ENCODE measurements at places on chromosomes 13 and 19.

- H3K4me3 ChIP-seq, result no peak overlapping the region
- no peaks in the 10 kb centered on the region for H3K36me3 ChIP-seq
- no peak for DNase-seq
- H3K4me1 ChIP-seq, result no peaks in the 10 kb centered on the region
Measured at GRCh38 chr13:62702502-62702901, 1286.9 kb upstream of the PCDH20 start.

DNA sequence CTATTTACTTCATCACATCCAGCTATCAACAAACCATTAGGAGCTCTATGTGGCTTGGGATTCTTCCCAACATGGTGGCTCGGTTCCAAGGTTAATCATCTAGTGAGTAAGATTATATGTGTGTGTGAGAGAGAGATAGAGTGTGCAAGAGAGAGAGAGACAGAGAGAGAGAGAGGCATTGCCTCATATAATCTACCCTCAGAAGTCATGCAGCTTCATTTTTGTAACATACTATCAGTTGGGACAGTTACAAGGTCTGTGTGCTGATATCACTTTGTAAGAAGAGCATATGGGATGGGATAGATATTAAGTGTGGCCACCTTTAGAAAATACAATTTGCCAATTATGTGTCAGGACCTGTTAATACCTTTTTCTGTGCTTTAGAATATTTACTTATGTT lies 104.1 kb downstream of the NDFIP2 start:
- no peaks in the 10 kb centered on the region for H3K27me3 ChIP-seq
- no peak for DNase-seq

GRCh38 chr19:53158119-53158656 lies 665 bp downstream of the ZNF347 start:
- peak; percentile 80 for DNase-seq
- H3K27me3 ChIP-seq, result no peaks in the 10 kb centered on the region
- H3K4me1 ChIP-seq, result no peaks in the 10 kb centered on the region
- H3K27ac ChIP-seq, result no peak overlapping the region
- no peaks in the 10 kb centered on the region for H3K36me3 ChIP-seq

GRCh38 chr13:20546556-20546955 lies 20.4 kb upstream of the IFT88 start:
- no peak overlapping the region for H3K4me3 ChIP-seq
- no peak for DNase-seq
- H3K36me3 ChIP-seq, result no peaks in the 10 kb centered on the region
- no peaks in the 10 kb centered on the region for H3K27me3 ChIP-seq

- no peaks in the 10 kb centered on the region for H3K4me1 ChIP-seq
- peak; percentile 77 for DNase-seq
- no peaks in the 10 kb centered on the region for H3K27me3 ChIP-seq
Measured at GRCh38 chr19:48999481-49000325, 6.0 kb downstream of the RUVBL2 start.

- no peak for DNase-seq
- no peak overlapping the region for H3K27ac ChIP-seq
- H3K4me1 ChIP-seq, result no peaks in the 10 kb centered on the region
Measured at GRCh38 chr19:13176345-13176744, 26.1 kb downstream of the IER2 start.

DNA sequence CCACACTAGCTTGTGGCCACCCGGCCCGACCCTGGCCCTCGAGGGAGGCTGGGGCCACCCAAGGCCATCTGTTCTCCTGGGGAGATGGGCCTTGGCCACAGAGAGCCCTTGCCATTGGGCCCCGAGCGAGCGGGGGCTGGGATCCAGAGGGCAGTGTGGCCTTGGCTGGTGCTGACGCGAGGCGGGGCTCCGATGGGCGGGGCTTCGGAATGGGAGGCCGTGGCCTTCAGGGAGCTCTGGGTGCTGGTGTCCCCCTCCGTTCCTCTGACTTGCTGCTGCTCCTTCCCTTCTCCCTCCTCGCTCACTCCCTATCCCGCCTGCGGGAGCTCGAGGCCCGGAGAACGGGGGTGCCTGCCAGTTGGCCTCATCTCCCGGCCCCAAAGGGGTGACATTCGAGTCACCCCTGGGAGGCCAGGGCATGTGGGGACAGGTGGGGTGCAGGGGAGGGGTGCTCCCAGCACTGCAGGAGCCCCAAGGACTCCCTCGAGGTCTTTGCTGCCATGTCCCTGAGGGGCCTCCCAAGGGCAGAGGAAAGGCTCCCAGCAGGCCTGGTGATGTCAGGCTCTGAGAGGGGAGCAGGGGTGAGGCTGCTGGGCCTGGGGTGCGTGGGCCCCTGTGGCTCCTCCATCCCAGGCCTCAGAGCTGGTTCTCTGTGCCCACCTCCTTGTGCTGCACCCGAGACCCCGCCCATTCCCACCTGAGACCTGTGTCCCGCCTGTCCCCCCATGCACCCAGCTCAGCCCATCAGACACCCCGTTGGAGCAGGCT lies 4.2 kb downstream of the NCLN start:
- no peaks in the 10 kb centered on the region for H3K4me1 ChIP-seq
- H3K27me3 ChIP-seq, result no peaks in the 10 kb centered on the region
- H3K27ac ChIP-seq, result no peak overlapping the region
- H3K36me3 ChIP-seq, result no peaks in the 10 kb centered on the region
- no peak for DNase-seq

All from aorta (tissue), 5 donors.